GDM1 (cell line): ENCODE measurements at places on chromosomes 11 and 22.

- DNase-seq: no peak
These were observed 9.0 kb downstream of the TECTA start for GRCh38 chr11:121109916-121110586.

GRCh38 chr11:47489395-47489755, 40.4 kb upstream of the RAPSN start:
- no peak for DNase-seq

DNA sequence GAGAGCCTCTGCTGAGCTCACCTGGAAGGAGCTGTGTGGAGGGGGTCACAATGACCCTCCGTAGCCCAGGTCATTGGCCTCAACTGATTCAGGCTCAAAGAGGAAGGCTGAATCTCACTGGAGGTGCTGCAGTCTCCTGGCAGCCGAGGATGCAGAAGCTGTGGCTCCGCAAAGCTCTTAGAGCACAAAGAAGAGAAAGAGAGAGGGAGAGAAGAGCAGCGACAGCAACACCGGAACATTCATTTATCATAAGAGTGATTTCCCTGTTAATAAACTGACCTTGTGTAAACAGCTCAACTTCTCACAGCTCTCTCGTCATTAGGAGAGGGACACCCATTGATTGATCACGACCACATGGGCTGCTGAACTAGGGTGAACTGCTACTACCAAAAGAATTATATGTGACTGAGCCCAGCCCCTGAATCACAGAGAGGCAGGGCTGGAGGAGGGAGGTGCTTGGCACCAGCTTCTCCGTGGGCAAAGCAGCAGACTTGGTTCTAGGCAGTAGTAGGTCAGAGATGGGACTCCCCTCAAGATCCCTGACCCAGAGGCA, 281.7 kb downstream of the NXPE2 start:
- DNase-seq: no peak

DNA sequence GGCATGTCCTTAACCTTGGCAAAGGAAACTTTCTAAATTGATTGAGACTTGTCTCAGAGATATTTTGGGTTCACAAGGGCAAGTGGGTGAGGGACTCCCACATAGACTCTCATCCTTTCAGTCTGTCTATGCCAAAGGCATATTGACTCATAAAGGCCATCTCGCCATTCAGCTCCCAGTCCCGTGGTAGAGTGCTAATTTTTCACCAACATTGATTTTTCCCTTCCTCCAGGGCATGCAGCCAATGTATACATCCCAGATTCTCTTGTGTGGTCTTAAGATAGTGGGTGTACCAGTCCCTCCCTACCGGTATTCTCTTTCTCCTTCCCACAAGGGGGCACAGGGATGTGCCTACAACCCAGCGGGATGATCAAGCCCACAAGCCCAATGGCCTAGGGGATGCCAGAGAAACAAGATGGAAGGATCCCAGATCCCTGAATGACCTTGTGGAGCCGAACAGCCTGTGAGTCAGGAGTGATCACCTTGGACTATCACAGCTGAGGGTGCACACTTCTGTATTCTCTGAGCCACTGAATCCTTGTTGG, 7.9 kb downstream of the C11orf96 start:
- no peak for DNase-seq

GRCh38 chr22:36225333-36225922, 13.9 kb downstream of the APOL2 start:
- no peak for DNase-seq

GRCh38 chr22:48709976-48710375, 1117.7 kb downstream of the BRD1 start:
- DNase-seq: no peak

DNA sequence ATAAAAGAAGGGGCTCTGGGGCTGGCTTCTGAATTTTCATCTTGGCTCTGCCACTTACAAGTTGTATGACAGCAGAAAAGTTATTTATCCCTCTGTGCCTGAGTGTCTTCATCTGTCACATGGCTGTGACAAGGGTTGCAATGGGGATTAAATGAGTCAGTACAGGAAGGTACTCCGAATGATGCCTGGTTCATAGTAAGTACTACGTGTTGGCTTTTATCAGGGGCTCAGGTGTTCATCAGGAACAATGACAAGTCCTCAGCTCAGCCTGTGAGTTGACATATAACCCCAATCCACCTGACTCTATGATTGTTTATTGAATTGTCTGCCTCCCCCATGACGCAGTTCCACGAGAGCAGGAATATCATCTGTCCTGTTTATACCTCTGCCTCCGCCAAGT, 45.7 kb downstream of the PAMR1 start:
- DNase-seq: no peak

GRCh38 chr11:72430741-72431570, 3.4 kb downstream of the CLPB start:
- peak; percentile 45 for DNase-seq

GRCh38 chr11:85767246-85767945, 43.5 kb downstream of the SYTL2 start:
- DNase-seq: no peak

DNA sequence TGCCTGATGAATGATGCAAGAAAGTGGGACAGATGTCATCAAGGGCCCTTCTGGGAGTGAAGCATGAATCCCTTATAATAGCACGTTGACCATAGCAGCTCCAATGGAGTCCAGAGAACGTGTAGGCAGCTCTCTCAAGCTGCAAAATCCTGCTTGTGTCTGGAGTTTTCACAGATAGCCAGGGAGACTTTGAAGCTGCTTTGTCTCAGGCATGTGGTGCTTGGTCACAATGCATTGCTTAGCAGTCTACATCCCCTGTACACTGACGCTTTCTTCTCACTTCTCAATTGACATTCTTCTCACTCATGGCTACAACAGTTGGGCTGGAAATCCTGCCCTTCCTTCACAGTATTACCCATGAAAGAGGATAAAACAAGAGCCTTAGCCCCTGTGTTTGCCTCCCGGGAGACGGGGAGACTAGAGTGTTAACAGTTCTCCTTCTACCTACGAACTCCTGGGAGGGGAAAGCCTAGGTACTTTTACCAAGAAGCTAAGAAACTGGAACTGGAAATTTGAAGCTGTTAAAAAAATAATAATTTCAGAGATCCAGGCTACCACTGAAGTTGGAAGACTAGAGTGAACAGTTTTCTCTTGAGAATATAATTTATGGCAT, 20.7 kb upstream of the MMP7 start:
- DNase-seq: no peak

DNA sequence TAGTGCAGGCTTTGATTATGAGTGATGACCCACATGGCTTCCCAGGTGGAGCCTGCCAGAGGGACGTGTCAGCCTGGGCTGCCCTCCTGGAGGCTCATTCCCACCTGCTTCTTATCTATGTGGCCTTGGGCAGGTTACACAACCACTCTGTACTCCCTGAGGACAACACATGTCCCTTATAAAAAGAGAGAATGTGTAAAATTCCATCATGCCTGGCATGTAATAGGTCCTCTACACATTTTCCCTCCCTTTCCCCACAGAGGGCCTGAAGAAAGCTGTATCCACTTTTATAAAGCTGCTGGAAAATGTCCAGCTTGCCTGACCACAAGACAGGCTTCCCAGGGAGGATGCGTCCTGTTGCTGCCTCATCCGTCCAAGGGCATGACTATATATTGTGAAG, 55.0 kb upstream of the VSTM5 start:
- DNase-seq: no peak

DNA sequence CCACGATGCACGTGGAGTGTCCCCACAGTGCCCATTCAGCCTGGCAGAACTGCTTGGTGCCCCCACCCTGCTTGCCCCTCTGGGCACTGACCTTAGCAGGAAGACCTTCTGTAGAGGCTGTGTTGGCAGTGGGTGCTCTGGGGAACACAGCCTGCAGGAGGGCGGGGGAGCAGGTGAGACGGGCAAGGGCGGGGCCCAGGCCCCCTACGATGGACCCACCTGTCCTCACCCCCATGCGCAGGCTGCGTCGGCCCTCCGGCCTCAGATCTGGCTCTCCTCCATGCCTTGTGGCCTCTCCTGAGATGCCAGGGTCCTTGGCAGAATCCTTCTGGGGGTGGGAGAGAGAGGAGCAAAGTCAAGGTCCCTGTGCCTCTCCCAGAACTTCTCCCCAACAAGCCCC, 10.9 kb downstream of the CDC42BPG start:
- DNase-seq: no peak

- DNase-seq: no peak
These were observed 34.8 kb downstream of the TSG101 start for GRCh38 chr11:18491924-18492323.

DNA sequence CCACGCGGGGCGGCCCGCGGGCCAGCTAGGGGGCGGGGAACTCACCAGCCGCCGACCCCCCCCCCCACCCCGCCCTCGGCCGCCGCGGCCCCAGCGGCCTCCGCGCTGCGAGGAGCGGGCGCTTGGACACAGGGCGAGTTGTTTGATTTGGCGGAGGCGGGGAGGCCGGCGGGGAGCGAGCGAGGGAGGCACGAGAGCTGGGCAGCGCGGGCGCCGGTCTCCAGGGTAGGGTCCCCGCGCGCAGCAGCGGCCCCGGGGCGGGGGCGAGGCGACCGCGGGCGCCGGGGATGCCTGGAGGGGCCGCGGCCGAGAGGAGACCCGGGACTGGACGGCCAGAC, 64.4 kb downstream of the NAV2 start:
- no peak for DNase-seq

GRCh38 chr11:9605742-9606141, 32.3 kb downstream of the WEE1 start:
- no peak for DNase-seq

DNA sequence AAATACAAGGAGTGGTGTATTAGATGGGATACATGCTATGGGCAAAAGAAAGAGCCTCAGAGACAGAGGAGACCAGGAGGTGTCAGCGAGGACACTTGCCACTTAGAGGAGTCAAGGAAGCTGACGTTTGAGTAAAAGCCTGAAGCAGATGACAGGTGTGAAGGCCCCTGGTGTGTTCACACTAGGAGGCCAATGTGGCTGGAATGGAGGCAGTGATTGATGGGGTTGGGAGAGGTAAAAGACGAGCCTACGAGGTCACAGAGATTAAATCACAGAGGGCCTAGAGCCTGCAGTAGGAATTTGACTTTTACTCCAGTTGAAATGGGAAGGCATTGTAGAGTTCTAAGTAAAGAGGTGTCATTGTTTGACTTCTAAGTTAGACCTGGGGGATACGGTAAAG, 12.0 kb upstream of the GDPD5 start:
- no peak for DNase-seq

DNA sequence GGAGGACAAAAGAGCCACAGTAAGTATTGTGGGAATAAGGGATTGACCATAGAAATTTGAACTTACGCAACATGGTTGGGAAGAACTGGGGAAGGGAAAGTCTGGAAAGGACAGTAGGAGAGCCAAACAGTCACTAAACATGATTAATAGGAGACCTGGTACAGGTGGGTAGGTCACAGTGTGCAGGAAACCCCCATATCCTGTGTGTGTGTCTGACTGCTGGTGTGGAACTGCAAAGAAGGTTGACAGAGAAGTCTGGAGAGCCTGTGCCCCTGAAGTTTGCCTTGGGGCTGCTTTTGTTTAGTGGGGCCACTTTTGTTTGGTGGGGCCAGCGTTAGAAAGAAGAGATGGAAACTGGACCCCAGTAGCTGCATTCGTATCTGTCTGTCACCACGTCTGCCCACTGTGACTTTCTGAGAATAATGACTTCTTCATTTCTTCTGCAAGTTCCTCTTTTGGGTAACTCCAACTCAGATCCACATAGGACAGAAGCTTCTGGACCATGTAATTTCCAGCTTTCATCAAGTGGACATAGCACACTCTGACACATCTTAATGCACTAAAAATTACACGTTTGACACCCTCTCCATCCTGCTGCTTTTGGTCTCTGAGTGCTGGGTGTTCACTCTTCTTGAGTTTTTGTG, 126.8 kb upstream of the RAG2 start:
- no peak for DNase-seq

DNA sequence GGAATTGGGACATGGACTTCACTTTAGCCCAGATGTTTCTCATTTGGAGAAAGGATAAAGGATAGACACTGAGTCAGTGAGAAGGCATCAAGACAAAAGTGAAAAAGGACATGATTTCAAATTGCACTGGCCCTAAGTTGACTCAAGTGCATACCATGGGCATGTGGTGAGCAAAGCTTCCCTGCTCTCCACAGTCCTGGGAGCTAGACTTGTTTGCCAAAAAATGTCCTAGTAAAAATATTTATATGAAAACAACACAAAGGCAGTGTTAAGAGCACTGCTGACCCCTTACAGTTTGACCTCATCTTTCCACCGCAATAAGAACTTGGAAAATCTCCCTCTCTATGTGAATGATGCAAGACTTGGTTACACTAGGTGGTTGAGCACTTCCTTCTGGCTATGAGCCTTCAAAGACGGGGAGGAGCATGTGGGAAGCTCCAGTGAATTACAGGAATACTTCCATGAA, 46.5 kb upstream of the FIBIN start:
- DNase-seq: no peak

DNA sequence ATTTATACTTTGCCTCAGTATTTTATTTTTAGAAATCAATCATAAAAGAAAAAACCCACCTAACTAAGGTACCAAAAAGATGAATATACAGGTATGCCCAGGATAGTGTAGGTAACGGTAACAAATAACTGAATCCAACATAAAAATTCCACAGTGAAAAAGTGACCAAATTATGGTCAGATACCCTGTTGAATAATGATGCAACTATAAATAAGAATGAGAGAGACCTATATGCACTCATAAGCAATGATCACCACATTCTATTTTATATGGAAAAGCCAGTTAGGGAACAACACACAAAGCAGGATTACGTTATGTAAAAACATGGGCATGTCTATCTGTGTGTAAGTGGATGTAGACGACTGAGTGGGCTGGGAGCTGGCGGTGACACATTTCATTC, 7.0 kb upstream of the ZNF74 start:
- DNase-seq: no peak

DNA sequence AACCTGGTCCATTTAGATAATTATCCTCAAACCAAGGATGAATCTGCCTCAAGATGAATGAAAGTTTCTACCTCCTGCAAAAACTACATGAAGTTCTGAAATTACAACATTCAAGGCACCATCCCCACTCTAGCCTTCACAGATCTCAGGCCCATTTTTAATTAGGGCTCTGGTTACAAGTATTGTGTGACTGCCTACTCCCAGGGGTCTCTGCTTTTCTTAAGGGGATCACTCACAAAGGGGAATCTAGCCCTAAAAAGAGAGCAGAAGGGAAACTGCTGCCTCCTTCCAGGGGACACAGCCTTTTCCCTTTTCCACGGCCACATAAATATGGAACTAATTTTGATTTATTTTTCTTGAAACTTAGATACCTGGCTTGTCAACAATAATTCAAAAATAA, 17.4 kb upstream of the TMEM135 start:
- DNase-seq: no peak

GRCh38 chr22:40203572-40203971, 25.8 kb downstream of the TNRC6B start:
- DNase-seq: no peak

GRCh38 chr11:66115638-66116301, 45.7 kb downstream of the PACS1 start:
- peak; percentile 49 for DNase-seq

GRCh38 chr11:32071811-32072210, 19.1 kb upstream of the RCN1 start:
- no peak for DNase-seq
